ENCODE measurements at places on chromosomes 3 and 15. TPM values are rescaled to one million over a fixed set of nuclear protein-coding genes. Genes with fewer than 3 reads are reported as not detected.

Gene EPHB3
- 1.4 TPM for polyA plus RNA-seq

Gene NR2E3
- 0.07 TPM for polyA plus RNA-seq

Gene P2RY14
- polyA plus RNA-seq = 0.75 TPM

Gene LRRC15
- polyA plus RNA-seq = 0.04 TPM

Gene DOCK3
- 2.0 TPM for polyA plus RNA-seq

Gene PPM1L
- 6.2 TPM for polyA plus RNA-seq

- no peak for DNase-seq
Observed at GRCh38 chr3:33652736-33653135, 65.3 kb downstream of the CLASP2 start.

DNA sequence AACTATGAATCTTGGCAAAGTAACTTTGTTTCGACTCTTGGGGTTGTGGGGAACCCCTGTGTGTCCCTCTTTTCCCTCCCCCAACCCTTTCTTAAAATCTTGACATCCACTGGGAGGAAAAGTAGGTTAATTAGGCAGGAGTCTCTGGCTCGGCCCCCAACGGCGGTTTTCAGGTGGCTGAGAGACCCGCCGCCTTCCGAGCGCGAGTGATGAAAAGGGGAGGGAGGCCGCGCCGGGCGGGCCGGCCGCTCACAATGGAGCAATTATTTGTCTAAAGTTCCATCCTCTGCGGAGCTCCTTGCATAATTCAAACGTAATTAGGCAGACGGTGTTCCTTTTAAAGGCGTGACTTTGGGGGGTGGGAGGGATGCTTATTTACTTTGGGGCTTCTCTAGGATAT is 51.7 kb downstream of the ZIC4 start:
- no peak for DNase-seq

DNA sequence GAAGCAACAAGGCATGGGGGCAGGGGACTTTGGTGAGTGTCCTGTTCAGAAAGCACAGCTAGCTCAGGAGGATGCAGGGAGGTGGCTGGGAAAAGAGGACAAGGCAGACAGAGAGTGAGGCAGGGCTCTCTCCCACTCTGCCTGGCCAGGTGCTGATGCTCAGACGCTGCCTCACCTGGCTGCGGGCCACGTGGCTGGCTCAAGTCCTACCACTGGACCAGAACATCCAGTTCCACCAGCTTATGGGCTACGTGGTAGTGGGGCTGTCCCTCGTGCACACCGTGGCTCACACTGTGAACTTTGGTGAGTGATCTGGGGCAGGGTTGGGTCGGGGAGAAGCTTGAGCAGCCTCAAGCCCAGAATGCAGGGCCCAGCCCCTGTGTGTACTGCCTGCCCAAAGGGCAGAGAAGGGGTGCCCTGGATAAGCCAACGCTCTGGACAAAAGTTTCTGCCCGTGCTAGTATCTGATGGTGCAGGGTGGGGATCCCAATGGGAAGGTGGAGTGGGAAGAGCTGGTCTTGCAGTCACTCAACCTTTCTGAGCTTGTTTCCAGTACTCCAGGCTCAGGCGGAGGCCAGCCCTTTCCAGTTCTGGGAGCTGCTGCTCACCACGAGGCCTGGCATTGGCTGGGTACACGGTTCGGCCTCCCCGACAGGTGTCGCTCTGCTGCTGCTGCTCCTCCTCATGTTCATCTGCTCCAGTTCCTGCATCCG is 20.9 kb downstream of the NOX5 start:
- DNase-seq = no peak

DNA sequence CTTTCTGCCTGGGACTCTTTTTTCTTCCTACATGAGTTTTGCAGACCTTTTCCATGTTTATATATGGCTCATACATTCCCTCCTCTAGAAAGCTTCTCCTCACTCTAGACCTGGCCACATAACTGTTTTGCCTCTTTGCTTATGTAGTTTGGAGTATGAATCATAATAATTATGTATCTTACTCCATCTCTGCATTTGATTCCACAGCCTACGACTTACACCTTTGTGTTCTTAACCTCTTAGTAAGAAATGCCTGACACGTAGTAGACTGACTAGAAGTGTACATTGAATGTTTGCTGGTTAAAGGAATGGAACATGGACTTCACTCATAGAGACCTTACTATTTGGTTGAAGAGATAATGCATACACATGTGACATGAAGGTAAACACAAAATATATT is 56.4 kb downstream of the MBNL1 start:
- DNase-seq = no peak

DNA sequence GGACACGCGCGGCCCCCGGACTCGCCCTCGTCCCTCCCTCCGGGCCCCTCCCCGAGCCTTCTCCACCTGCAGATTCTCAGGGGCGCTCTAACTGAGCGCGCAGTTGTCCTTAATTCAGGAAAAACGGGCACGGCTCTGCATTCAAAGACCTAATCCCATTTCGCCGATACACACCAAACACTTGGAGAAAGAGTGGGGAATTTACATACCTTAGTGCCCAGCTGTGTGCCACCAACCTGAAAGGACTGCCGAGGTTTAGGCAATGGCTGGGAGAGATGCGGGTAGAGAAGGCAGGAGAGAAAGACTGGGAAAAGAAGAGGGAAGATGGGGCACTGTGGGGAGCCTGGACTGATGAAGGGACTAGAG is 21.8 kb downstream of the IGDCC3 start:
- DNase-seq = no peak

DNA sequence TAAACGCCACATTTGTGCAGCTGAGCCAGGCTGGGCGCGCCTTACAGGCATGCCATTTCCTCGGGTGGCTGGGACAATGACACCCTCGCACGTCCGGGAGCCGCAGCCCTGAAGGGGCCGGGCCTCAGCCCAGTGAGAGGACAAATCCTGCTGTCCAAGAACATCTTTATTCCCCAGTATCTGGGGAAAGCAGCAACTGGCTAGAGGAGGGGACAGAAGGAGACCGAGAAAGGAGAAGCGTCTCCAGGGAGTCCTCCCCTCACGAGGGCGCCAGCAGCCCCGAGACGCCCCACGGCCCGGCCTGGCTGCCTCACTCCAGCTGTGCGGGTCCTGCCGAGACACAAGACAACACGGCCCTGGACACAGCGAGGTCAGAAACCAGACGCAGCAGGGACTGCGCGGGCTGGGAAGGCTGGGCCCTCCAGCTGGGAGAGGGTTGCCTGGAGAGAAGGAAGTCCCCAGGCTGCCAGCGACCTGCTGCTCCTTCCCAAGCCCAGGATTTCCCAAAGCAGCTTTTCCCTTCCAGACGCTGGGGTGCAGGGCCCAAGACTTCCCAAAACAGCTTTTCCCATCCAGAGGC is 130.2 kb downstream of the CHSY1 start:
- peak; percentile 85 for DNase-seq

DNA sequence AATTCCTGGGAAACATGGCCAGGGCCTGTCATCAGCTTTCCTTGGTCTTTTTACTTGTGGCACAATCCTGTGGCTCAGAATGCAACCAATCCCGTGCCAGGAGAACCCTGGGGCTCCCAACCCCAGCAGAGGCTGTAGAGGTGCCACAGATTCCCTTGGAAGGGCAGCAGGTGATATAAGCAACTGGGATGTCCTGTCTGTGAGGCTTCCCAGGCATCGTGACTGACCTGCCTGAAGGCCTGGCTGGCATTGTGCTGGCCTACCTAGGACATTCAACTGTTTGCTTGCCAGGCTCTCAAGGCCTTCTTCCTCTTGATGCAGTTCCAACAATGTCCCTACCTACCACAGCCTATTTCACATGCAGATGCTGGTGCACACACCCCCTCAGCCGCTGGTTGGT is 72.2 kb upstream of the MEX3B start:
- DNase-seq = no peak

DNA sequence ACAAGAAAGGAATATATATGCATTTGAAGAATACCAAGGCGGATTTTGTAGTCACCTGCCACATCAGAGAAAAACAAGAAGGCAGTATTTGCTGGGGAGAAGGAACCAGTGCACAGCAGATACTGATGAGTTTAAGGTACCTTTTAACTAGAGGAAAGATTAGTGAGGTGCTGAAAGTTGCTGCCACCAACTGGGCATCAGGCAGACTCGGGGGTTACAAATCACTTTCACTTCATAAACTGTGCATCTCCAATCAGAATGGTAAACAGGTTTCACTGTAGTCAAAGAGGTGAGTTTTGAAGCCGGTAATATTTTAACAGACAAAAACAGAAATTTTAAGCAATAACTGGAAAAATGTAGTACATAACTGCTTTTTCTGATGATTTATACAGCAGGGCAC is 4.1 kb downstream of the FBN1 start:
- no peak for DNase-seq

GRCh38 chr15:41966920-41967465 is 5.4 kb downstream of the EHD4 start:
- no peak for DNase-seq

GRCh38 chr3:160128056-160128455 is 97.2 kb upstream of the C3orf80 start:
- DNase-seq = no peak

GRCh38 chr3:15330031-15330596 is 2.3 kb downstream of the SH3BP5 start:
- DNase-seq = no peak

- no peak for DNase-seq
Observed at GRCh38 chr15:95577927-95578326, 752.6 kb upstream of the NR2F2 start.
